Stimulated activated CD8-positive, alpha-beta memory T cell treated with anti-CD3 and anti-CD28 coated beads, Interleukin-4, amount 100 ng/mL, for 4 hours (primary cell): ENCODE measurements at places on chromosomes 2 and 18.
A peak's percentile ranks its signal among the peaks of the same experiment; 100 is the strongest.

- DNase-seq = no peak
These were observed 164.0 kb upstream of the SIX3 start for GRCh38 chr2:44777537-44777936.

- DNase-seq = peak; percentile 78
These were observed 810 bp upstream of the RBFA start for GRCh38 chr18:80033181-80034067.

DNA sequence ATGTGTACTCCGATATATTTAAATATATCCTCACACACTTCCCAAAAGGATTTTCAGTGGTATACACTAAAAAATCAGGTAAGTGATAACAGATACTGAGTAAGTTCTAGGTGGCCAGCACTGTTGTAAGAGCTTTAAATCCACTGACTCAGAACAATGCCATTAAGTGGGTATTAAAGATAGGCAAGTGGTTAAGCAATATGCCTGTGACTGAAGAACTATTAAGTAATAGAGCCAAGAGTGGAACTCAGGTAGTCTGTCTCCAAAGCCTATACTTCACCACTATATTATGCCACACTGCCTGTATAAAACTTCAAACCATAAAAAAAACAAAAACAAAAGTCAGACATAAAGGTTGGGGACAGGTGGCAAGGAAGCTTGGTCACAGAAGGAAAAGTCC is 37.2 kb downstream of the THUMPD2 start:
- no peak for DNase-seq

GRCh38 chr2:172640389-172640788 is 84.5 kb downstream of the PDK1 start:
- no peak for DNase-seq

DNA sequence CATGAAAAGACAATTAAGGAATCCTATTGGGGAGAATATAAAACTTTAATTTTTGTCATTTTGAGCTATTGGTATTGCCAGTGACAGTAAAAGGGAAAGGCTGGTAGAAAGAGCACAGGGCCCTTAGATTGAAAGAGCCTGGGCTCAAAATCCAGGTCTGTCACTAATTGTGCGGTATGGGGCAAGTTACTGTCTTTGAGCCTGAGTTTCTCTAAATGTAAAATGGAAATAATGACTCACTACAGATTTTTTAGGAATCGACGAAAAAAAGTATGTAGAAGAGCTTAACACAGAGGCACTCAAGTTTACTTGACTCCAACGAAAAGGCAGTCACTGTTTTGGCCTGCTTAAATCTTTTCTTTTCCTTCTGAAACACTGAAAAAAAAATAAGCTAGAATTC is 7.0 kb downstream of the NDUFV2 start:
- no peak for DNase-seq

- no peak for DNase-seq
These were observed 53.6 kb downstream of the HK2 start for GRCh38 chr2:74887445-74887951.

DNA sequence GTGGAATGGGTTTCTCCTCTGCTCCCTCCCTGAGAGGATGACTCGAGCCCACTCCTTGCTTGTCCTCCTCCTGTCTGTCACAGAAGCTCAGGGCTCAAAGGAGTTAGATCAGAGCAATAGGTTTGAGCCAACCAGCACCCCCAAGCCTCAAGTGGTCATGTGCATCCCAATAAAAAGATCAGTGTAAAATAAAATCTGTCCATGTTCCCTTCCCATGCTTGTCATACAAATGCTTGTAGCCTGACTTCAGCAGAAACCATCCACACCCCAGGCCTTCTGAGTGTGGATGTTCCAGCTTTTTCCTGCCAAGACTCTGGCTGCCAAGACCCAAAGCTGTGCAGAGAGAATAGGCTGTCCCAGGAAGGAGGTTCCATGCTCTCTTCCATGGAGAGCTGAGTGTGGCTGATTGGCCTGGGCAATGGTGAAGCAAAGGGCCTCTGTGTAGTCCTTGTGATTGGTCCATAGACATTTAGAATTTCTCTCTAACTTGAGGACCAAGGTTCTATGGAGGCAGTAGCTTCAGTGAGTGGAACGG is 67.4 kb downstream of the GYPC start:
- DNase-seq = no peak

- no peak for DNase-seq
These were observed 21.4 kb downstream of the STK17B start for GRCh38 chr2:196149948-196150347.

DNA sequence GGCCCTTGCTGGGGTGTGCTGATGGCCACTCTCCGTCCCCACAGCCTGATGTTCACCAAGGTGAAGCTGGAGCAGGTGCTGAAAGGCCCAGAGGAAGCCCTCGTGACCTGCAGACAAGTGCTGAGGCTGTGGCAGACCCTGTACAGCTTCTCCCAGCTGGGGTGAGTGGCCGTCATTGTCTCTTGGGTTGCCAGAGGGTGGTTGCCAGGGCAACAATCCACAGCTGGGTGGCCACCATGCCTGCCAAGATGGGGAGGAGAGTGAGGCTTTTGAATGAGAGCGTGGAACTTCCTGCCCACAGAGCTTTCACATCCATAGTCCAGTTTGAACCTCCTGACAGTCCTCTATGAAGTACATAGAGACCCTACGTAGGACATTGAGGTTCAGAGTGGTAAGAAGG is 108.8 kb downstream of the STPG4 start:
- DNase-seq = no peak

DNA sequence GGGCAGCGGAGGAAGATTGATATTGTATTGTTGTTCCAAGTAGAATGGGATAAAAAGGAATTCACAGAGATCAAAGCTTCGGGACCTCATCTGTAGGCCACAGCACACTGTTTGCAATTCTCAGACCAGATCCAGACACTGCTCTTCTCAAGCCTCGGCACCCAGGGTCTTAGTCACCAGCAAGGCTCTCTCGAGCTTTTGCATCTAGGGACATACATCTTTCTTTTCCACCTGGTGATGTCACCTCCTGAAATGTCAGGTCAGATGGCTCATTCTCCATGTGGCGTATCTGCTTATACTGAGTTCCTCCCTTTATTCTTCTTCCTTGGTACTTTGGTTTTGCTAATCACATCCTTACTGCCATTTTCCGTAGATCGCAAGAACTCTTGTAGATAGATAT is 42.9 kb upstream of the SNTG2 start:
- no peak for DNase-seq

GRCh38 chr18:3441290-3441689 is 8.7 kb upstream of the TGIF1 start:
- DNase-seq = no peak

DNA sequence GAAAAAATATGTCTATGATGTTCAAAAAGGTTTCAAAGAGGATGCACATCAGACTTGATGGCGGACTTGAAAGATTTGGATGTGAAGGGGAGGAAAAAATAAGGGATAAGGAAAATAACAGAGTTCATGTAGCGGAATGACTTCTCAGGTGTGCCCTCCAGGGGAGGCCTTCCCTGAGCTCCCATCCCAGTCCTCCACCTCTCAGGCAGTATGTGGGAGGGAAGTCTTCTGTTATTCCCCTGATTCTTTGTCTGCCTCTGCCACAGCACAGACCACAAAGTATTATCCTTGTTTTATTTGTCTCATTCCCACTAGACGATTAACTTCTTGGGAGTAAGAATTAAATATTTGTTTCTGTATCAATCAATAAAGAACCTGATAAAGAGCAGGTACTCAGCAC is 17.7 kb downstream of the COL5A2 start:
- DNase-seq = no peak

DNA sequence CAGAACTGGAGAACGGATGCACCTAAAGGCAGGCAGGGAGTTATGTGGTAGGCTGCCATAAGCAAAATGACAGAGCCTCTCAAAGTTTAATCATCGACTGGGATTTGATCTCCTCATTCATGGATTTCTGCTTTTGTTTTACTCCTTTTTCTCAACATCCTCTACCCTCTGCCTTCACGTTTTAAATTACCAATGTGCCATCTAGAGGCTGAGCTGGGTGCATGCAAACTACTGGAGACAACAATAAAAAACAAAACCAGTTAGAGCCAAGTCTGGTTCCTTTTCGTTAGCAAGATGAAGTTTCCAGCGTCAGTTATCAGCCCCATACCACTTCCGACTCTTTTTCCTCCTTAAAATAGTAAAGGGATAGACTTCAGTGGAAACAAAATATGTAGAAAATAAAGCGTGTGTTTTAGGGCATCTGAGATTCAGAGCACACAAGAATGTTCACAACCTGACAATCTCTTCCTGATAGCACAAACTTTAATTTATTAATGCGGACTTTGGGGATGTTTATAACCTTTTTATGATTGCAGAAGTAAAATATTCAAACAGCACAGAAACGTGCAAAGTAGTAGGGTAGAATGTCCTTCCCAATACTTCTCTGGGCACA is 117.0 kb downstream of the LAMA1 start:
- DNase-seq = no peak

DNA sequence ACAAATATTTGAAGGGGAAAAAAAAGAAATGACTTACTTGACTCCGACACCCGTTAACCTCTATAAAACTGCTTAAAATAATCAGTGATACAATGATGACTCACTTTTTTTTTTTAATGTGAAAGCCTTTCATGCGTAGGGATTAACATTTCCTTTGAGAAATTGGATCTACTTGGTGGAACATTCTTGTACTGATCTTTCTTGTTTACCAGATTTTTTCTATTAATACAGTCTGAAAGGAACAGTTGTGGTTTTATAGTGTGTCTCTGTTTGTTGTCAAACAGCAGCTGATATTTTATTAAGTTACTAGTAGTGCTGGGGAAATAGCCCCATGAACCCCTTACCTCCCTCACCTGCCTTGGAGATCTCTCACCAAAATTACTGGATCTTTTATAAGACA is 40.2 kb upstream of the NEB start:
- DNase-seq = no peak

DNA sequence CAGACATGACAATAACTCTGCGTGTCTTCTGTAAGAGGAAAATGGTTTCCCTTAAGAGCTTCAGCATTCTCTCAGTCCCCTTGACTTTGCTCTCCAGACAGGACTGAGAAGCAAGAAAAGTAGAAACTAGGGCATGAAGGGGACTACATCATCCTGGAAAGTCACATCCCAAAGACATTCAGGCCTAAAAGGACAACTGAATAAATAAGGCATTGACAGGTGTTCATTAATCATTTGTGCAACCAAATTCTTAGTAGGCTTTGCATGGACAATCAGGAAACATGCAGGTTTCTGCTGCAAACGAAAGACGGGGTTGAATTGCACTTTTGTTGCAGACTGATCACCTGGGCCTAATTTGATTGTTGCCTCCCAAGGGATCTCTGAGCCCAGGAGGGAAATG is 1.2 kb upstream of the SGPP2 start:
- no peak for DNase-seq

- no peak for DNase-seq
These were observed 210.8 kb upstream of the THUMPD2 start for GRCh38 chr2:39989888-39990287.

- DNase-seq = no peak
These were observed 378.8 kb downstream of the PTPRM start for GRCh38 chr18:7945882-7946281.

DNA sequence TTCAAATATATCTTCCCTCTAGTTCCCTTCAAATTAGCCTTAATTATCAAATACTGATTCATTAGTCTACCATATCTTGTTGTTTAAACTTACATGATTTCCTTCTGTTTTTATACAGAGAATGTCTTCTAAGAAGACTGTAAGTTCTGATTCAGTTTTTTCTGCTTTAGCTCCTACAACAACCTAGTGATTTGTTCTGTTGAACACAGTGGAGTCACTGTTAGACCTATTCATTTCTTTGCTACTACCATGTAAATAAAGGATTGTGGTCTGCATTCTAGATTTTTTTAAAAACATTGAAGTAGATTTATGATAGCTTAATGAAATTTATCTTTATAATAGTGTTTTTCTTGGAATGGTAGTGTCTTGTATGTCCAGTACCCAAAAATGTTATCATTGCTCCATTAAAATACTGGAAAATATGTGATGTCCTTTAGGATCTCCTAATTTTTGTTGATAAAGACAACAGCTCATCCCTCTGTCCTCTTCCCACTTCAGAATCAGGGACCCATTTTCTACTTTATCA is 146.4 kb downstream of the MBD5 start:
- DNase-seq = no peak

DNA sequence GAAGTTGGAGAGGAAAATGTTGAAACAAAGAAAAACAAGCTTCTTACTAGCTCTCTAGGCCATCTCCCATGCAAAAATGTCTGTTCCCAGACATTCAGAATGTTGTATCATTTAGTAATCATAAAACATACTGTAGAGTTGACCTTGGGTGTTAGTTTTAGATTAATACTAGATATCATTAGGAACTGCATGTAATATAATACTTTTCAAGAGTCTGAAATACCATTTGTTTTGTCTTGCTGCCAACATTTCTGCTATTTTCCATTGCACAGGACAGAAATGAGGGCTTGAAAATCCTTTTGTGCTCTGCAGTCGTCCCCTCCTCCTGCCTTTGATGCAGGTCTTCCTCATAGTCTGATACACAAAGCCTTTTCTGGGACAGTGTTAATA is 89.5 kb upstream of the RBMS1 start:
- no peak for DNase-seq

GRCh38 chr2:187148059-187148714 is 299.2 kb upstream of the ZSWIM2 start:
- no peak for DNase-seq

- DNase-seq = no peak
These were observed 119.0 kb upstream of the TMEFF2 start for GRCh38 chr2:192313773-192314172.

GRCh38 chr18:79487801-79488201 is 92.1 kb downstream of the NFATC1 start:
- no peak for DNase-seq

- DNase-seq = no peak
These were observed 211.4 kb downstream of the SH3RF3 start for GRCh38 chr2:109340381-109340780.

DNA sequence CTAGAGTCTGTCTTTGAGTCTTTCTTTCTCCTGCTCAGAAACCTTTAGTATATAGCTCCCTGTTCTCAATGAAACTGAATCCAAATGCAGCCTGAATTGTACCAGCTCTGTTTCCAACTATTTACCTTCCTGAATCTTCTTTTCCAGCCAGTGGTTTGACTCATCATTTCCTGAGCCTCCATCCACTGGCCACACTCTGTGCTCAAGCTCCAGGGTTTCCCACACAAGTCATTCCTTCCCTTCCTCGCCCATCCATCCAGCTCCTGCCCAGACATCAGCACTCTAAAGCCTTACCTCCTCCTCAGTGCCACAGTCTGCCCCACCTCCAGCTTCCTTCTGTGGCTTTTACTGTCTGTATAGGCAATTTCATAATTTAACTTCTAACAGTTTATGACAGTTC is 233.6 kb upstream of the RASGRP3 start:
- DNase-seq = no peak

DNA sequence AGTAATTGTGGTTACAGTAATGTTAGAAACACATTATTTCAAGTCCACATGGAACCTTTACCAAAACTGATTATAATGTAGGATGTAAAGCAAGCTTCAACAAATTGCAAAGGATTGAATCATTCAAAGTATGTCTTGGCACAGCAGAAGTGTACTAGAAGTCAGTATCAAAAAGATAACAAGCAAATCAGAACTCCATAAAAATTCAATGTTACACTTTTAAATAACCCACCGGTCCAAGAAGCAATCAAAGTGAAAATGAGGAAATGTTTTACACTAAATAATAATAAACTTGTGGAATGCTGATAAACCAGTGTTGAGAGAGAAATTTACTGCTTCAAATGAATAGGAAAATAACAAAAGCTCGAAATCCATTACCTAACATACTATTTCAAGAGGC is 47.7 kb downstream of the TTC21B start:
- no peak for DNase-seq

- no peak for DNase-seq
These were observed 24.4 kb downstream of the PSD4 start for GRCh38 chr2:113198048-113198789.
